ENCODE measurements at places on chromosomes 12 and 14.

DNA sequence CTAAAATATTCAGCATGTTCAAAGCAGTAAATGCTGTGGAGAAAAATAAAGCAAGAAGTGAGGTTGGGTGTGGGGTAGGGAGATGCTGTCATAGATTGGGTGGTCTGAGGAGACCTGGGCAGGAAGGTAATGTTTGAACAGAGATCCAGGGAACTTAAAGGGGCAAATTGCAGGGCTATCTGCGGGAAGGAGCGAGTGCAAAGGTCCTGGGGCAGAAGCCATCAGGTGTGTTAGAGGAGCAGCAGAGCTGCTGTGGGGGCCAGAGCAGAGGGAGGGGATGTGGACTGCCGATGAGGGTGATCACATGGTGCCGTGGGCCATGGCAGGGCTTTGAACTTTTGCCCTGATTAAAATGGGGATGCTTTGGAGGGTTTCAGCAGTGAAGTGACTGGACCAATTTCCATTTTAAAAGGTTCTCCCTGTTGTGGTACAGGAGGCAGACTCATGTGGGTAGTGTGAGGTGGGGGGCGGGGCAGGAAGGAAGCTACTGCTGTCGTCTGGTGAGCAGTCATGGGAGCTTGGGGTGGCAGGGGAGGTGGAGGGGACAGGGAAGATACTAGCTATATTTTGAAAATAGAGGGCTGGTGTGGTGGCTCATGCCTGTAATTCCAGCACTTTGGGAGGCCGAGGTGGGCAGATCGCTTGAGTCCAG is 145.0 kb downstream of the AACS start:
- DNase-seq: no peak

DNA sequence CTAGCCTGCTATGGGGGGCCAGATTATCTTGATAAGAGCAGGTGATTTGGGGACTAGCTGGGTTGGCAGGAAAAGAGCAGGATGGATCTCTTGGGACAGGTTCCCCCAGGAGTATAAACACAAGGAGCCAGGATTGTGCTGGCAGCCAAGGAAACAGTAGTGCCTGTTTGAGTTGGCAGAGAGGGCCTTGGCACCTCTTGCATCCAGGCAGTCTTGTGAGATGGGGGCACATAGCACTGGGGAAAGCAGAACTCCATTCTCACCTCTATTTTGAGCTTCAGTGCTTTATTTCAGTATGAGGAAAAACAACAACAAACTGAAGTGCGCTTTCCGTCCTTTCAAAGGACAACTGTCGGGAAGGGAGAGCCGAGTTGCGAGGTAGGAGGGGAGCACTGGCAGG is 9.4 kb upstream of the UNC119B start:
- DNase-seq: no peak

GRCh38 chr12:111081600-111081999 is 161.2 kb upstream of the MYL2 start:
- no peak for DNase-seq

GRCh38 chr12:3523058-3523457 is 32.1 kb downstream of the PRMT8 start:
- DNase-seq: no peak

DNA sequence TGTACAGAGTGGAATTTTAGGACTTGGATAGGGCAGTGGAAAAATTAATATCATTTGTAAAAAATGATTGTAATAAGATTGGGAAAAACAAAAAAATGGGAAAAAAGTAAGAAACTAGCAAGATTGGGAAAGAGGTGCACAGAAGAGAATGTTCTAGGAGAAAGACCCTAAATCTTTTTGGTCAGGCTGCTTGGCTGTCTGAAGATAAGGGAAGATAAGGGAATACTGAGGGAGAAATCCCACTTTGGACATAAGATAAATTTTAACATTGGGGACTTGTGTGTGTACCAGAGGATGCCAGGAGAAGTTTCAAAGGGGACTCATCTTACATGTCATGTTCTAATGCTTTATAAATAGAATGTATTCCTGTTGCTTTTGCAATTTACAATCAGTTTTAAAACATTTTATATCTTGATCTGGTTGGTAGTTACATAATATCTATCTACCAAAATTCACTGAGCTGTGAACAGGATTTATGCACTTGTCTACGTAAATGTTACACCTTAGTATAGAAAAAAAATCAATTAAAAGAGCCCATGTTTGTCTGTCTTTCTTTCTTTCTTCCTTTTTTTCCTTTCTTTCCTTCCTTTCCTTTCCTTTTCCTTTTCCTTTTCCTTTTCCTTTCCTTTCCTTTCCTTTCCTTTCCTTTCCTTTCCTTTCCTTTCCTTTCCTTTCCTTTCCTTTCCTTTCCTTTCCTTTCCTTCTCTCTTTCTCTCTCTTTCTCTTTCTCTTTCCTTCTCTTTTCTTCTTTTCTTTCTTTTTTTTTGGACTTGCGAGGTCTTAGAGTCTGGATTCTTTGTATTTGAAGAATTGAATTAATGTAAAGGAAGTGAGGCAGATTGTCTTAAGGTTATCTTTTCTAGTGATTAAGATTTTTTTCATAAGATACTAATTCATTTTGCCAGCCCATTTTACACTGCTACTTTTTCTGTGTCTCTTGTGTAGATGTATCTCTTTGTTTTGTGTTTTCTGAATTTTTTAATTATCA is 66.1 kb downstream of the KTN1 start:
- DNase-seq: no peak

DNA sequence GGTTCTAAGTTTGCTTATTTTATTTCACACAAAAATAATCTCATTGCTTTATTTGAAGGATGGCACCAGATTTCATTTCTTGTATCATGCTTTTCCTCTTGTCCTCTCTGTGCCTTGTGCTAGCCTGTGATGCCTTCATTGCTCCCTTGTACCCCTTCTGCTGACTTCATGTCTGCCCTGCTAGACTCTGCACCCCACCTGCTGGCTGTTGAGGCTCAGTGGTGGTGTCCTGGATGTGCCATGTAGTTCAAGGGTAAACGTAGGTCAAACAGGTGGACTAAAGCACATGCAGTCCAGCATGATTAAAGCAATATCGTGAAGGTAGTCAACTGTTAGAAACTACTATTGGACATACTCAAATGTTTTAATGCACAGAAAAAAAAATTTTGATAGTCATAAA is 21.6 kb downstream of the MRPS35 start:
- no peak for DNase-seq

DNA sequence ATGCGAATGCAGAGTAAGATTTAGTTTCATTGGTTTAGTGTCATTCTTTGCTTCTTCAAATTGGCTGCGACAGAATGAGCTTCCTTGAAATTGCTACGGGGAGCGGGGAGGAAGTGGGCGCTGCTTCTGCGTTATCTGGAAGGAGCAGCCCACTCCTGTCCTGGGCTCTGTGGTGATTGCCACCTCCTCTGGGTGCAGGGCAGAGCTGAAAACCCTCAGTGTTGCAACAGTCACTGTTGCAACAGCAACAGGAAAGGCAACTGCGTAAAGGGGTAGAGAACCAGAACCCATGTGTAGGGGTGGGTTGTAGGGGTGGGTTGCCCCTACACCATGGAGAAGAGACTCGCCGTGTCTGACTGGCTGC is 57.7 kb downstream of the MAX start:
- no peak for DNase-seq

DNA sequence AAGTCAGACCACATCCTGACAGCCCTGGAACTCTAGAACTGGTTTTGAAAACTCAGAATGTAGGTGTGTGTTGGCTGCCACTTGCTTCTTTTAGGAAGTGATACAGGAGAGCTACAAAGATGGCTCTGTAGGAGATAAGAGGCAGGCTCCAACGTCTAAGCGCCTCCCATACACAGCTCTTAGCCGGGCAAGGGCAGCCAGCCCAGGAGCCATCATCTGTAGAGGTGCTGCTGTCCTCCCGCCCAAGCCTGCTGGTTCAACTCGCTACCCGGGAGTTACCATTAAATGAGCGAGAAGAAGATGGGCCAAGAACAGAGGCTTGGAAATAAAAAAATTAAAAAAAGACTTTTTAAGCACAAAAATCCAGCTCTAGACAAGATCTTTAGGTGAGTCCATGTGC is 61.2 kb upstream of the DIO3 start:
- DNase-seq: no peak

GRCh38 chr12:124696693-124697476 is 129.5 kb upstream of the NCOR2 start:
- no peak for DNase-seq

- DNase-seq: no peak
These were observed 1111.5 kb downstream of the TRHDE start for GRCh38 chr12:73383584-73384222.

Data from stimulated activated CD4-positive, alpha-beta T cell treated with anti-CD3 and anti-CD28 coated beads, Interleukin-12 subunit alpha, Interleukin-12 subunit beta, amount 100 ng/mL, for 48 hours (primary cell).